ENCODE measurements at places on chromosomes 11 and 22.

DNA sequence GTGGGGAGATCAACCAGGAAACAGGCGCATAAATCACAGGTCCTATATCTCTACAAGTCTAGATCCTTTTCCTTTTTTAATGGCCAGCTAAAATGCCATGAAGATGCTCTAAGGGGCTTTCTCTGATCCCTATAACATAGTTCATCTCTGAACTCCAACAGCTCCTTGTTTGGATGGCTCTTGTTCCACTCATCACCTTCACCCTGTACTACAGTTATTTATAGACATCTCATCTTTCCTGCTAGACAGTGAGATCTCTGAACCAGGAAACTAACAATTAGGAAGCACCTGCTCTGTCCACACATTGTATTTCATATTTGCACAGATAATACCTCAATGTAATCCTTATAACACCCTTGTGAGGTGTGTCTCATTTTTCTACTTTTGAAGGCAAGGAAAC, 31.6 kb downstream of the KCNA4 start:
- DNase-seq = no peak

DNA sequence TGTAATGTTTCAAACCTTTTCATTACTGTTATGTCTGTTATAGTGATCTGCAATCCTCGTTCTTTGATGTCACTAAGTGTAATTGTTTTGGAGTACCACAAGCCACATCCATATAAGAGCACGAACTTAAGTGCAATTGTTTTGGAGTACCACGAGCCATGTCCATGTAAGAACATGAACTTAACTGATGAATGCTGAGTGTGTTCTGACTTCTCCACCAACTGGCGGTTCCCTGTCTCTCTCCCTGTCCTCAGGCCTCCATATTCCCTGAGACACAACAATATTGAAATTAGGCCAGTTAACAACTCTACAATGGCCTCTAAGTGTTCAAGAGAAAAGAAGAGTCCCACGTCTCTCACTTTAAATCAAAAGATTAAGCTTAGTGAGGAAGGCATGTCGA, 23.5 kb downstream of the TESMIN start:
- no peak for DNase-seq

- DNase-seq = peak; percentile 94
These were observed 28.7 kb downstream of the RPL3 start for GRCh38 chr22:39290724-39291161.

GRCh38 chr11:121841487-121842191, 274.4 kb downstream of the BLID start:
- DNase-seq = no peak

DNA sequence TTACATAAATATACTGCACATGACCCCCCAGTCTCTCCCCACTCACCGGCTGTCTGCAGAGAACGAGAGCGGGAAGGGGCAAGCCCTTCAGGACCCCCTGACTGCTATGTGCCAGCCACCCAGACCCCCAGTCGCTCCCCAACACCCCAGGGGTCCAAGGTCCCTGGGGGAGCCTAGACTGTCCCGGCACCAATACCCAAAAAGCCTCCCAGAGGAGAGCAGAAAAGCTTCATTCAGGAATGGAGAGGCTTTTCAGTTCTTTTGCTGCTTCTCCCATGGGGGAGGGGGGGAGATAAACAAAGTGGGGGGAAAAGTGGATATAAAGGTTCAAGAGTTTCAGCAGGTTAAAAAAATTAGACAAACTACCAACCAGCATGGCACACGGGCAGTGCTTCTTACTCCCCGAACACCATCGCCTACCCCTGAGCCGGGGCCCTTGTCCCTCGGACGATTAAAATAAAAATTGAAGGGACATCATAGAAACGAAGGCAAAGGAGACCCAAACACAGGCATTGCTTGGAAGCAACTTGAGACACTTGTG, 1.3 kb downstream of the CSNK1E start:
- no peak for DNase-seq

GRCh38 chr11:12864316-12865156, 144.6 kb upstream of the RASSF10 start:
- peak; percentile 45 for DNase-seq

- no peak for DNase-seq
These were observed 123.5 kb downstream of the BUD13 start for GRCh38 chr11:116649268-116649667.

- peak; percentile 13 for DNase-seq
These were observed 1.9 kb downstream of the RBFOX2 start for GRCh38 chr22:36026741-36027140.

DNA sequence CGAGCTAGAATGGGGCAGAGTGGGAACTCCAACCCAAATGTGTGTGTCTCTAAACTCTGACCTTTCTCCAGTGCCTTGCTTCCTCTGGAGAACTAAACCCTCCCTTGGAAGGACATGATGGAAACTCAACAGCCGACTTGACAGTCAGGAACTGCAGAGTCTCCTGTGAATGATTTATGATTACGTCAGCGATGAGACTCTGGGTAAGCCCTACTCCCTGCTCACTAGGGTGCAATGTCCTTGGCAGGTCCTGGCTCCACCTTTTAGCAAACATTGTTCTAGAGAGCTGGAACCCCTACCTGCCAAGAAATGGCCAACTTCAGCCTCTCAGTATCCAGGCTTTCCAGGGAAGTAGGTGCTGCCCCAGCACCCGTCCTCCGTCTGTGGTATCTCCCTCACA, 96.1 kb upstream of the CD82 start:
- DNase-seq = no peak

DNA sequence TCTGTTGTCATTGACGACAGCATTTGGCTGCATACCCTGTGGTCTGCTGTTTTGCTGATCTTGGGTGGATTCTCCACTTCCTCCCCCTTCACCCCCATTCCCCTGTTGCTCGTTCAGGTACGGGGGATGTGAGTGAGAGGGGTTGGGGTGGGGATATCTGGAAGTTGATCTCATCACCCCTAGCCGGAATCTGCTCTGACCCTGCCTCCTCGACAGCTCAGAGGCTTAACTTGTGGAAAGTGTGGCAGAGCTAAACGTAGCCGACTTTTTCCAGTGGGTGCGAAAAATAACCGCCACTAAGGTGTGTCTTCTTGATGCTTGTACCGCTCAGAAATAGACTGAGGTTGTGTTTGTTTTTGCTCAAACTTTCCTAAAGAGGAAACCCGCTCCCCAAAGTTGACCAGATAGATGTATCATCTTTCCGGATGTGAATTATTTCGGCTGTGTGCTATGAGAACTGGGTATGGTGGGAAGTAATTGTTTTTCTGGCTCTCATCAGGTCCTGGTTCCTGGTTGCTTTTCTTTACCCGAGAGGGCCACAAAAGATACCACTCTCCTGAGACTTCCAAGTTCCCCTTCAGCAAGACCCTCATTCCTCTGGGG, 6.6 kb downstream of the ZBTB16 start:
- no peak for DNase-seq

- no peak for DNase-seq
These were observed 3.4 kb downstream of the ZNF195 start for GRCh38 chr11:3375552-3375951.
